ENCODE measurements at places on chromosomes 4 and X. TPM values are rescaled to one million over a fixed set of nuclear protein-coding genes. Genes with fewer than 3 reads are reported as not detected.

- no peak for DNase-seq
These were observed 25.5 kb downstream of the SMIM14 start for GRCh38 chr4:39613093-39613656.

GRCh38 chr4:153479101-153479500 lies 12.9 kb downstream of the TMEM131L start:
- no peak for DNase-seq

PTCHD1 gene
- not detected for total RNA-seq

PDE5A gene
- total RNA-seq: 0.80 TPM

GRCh38 chr4:109989618-109990017 lies 76.9 kb downstream of the EGF start:
- no peak for DNase-seq

DNA sequence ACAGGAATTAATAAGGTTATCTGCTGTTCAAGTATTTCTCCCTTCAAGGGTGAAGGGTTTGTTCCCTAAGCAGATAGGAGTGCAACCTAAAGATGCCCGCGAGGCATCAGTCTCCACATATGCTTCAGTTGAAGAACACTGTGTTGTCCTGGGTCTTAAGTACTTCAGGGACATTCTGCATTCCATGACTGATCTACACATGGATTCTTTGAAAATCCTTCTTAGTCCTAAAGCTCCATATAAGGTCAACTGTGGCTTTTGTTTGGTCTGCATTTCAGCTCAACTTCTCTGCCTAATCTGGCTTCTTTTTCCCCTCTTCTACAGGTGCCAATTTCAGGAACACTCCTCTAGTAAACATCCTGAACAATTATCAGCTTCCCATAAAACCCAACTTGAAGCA lies 21.8 kb upstream of the CTSO start:
- no peak for DNase-seq

- DNase-seq: no peak
These were observed 614.8 kb downstream of the PCDH18 start for GRCh38 chr4:136917312-136918110.

KLHL4 gene
- total RNA-seq: not detected

DNA sequence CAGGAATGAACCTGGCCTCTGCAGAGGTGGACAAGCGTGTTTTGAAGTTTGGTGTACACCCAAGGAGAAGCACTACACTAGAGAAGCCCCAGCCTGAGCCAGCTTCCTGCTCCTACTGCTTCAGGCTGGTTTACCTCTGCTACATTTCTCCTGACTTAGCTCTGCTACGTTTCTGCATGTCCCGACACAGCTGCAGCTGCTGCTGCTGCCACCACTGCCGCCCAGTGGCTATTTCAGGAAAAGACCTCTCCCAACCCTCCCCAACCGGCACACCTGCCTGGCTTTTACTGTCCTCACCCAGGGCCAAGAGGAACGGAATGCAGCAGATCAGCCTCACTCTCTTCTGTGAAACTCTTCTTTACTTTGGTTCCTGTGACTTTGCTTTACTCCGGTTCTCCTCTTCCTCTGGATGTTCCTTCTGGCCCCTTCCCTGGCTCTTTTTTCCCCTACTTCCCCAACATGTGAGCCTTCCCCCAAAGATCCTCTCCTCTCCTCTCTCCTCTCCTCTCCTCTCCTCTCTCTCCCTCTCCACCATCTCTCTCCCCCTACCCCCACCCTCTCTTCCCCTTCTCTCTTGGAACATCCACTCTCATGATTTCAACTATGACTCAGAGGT lies 3.1 kb upstream of the P2RY4 start:
- peak; percentile 42 for DNase-seq

CXCL5 gene
- total RNA-seq: not detected

DNA sequence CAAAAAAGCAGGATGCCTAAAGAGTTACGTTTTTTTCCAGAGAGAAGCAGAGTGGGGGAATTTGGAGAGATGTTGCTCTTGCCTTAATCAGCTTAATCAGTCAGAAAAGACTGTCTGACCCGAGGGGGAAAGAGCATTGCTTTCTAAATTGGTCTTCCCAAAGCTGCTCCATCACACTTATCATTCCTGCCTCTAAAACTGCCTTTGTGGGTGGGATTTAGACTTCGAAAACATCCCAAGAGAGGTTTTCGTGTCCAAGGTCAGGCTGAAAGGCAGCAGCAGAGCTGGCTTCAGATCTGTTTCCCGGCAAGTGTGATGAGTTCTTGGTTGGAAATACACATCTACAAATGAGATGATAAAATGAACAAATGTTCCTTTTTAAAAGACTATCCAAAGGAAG lies 155.2 kb downstream of the SH2D1A start:
- no peak for DNase-seq

GPR50 gene
- total RNA-seq: not detected

CDKL5 gene
- 1.1 TPM for total RNA-seq

DNA sequence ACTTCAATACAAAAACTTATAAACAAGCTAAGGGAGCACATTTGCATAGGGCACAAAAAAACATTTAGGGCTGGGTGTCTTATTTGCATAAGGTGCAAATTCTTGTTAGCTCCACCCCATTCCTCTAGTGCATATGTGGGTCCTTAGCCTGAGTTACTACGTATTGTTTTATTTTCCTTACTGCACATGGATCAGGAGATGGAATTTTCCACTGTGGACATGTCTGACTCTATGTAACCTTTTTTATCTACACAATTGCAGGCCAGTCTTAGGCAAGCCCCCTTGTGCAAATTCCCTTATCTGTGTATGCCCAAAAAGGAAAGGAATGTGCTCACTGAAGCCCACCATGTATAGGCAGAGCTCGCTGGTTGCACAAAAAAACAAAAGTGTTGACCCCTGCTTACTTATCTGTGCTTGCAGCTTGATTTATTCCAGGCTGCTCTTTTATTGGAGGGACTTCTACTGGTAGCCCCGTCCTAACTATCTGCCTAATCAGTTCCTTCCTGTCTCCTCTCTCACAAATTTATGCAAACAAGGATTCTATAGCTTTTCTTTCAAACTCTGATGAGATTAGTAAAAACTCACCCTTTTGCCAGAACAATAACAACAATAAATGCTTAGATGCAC lies 359.0 kb upstream of the MAGEB16 start:
- no peak for DNase-seq

ARAP2 gene
- 90.8 TPM for total RNA-seq

TMEM165 gene
- total RNA-seq: 64.5 TPM

DNA sequence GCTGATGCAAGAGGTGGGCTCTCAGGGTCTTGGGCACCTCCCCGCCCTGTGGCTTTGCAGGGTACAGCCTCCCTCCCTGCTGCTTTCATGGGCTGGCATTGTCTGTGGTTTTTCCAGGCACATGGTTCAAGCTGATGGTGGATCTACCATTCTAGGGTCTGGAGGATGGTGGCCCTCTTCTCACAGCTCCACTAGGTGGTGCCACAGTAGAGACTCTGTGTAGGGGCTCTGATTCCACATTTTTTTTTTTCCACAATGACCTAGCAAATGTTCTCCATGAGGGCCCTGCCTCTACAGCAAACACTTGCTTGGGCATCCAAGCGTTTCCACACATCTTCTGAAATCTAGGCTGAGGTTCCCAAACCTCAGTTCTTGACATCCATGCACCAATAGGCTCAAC lies 657.9 kb upstream of the CT83 start:
- DNase-seq: no peak

GRCh38 chr4:80213117-80213815 lies 16.0 kb downstream of the PRDM8 start:
- no peak for DNase-seq

DNA sequence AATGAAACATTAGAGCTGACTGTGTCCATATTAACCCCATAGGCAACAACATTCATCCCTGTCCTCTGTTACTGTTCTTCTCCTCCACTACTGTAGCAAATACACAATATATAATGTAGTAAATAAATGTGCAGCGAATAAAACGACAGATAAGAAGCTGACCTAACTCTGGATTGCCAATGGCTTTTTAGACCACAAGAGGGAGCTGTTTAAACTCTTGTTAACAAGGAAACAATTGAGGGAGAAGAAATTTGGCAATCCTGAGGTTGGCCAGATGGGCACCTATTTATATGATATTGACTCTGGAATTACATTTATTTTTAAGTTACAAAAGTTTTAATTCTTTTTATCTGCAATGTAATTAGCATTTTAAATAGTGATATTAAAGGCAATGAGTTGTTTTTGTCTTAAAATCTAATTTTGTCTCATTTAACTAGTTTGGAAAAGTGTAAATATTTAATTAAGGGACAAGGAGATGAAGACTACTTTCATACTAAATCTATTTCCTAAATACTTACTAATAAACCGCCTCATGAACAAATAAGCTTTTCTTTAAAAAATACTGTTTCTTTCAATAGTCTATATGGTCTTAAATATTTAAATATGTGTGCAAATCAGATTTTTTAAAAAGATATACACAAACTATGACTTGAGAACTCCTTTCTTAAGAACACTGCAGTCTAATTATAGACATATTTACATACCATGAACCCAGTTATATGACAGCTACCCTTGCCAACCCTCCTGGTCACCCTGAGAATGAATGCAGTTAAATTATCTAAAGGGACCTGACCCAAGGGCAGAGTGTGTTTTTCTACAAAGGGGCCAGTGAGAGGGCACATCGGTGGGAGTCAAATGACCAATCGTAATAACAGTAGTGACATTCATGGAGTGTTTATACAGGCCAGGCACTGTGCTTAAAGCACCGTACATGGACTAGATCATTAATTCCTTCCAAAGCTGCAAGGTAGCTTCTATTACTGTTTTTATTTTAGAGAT lies 52.9 kb upstream of the HPF1 start:
- peak; percentile 34 for DNase-seq

HSD17B13 gene
- total RNA-seq: not detected

- DNase-seq: no peak
These were observed 46.3 kb upstream of the ADRA2C start for GRCh38 chr4:3719836-3720235.

GRCh38 chr4:2087170-2087569 lies 28.0 kb downstream of the NAT8L start:
- DNase-seq: no peak

GALNTL6 gene
- total RNA-seq: not detected

QRFPR gene
- not detected for total RNA-seq

BST1 gene
- 0.39 TPM for total RNA-seq

GRCh38 chrX:19283597-19284339 lies 60.0 kb upstream of the PDHA1 start:
- DNase-seq: no peak

GRCh38 chr4:6926681-6927478 lies 17.3 kb downstream of the TBC1D14 start:
- DNase-seq: no peak

GRCh38 chrX:10904220-10904619 lies 206.9 kb upstream of the HCCS start:
- no peak for DNase-seq

DNA sequence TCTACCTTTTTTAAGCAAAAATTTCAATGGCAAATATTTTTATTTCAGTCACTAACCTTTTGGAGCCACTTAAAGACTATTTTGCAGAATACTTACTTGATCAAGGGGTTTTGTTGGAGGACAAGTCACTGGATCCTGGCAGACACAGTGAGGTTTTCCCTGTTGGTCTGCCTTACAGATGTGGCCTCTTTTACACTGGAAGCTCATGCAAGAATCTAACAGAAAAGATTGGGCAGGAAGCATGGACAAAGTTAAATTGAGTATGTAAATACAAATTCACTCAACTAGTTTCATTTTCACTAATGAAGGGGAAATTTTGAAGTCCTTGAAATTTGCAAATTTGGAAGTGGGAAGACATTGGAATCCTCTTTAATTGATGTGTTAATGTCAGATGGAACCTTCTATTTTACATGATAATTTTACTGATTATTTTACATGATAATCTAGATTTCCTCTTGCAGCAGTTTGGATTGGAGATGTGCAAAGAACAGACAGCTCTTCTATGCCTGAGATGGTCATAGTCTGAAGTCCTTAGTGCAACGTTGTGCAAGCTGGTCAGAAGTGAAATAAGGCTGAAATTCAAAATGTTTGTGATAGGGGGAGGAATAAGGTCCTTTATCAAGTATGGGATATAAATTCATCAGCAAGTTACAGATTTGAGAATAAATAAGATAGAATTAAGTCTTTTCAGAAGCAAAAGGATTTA lies 38.4 kb downstream of the SPARCL1 start:
- DNase-seq: no peak

S100P gene
- total RNA-seq: not detected

- no peak for DNase-seq
These were observed 62.6 kb downstream of the SORCS2 start for GRCh38 chr4:7254736-7255487.

DNA sequence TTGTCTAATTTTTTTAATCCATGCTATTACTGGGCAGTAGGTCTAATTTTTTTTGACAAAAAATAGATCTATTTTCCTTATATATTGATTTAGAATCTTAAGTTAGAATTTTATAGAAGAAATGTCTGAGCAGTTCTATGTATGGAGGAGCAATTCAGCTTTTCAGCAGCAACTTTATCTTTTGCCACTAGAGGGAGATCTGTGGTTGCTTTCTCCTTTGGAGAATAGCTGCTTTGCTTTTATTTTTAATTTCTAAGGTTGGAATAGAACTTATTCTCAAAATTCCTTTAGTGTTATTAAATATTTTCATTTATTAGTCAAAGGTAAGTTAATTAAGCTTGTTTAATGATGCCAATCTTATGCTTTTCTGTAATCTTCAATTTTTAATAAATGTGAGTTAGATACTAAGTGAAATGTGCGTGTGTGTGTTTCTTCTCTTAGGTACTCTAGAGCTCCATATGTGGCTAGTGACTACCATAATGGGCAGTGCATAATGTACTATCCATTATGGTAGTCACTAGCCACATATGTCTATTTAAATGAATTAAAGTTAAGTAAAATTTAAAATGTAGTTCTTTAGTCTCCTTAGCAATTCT lies 29.3 kb downstream of the FAM199X start:
- no peak for DNase-seq

GRCh38 chr4:88097301-88097700 lies 61.1 kb downstream of the ABCG2 start:
- DNase-seq: no peak

DNA sequence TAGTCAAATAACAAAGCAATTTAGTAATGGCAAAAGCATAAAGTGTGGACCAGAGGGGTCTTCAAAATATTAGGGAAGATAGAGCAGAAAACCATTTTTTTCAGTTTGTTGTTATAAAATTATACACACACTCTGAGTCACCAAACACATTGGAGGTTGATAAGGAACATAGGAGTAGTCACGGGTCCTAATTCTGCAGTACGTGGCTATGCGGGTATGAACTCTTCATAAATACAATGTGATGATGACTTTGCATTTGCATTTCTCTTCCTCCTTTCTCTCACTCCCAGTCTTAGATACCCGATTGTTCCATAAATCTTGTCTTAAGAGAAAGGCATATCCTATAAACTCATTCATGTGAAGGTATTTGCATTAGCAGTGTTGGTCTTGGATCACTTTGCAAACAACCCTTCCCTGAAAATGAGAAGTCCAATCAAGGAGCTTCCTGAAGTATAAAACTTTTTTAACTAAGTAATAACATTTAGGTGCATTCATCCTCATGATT lies 223.6 kb downstream of the PALLD start:
- no peak for DNase-seq

DNA sequence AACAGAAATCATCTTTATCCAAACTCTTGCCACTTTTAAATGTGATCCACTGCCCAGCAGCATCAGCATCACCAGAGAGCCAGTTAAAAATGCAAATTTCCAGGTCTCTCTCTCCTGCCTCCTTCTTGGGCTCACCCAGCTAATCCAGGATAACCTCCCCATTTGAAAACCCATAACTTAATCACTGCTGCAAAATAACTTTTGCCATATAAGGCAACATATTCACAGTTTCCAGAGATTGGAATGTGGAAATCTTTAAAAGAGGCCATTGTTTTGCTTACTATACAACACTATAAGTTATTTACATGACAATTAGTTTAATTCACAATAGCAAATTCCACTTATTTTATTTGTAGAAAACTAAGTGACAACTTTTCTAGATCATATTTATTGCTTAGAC lies 4.8 kb upstream of the EXOSC9 start:
- DNase-seq: no peak

GRCh38 chr4:81468678-81469077 lies 3.0 kb downstream of the RASGEF1B start:
- DNase-seq: no peak

Measured in activated naive CD4-positive, alpha-beta T cell treated with anti-CD3 and anti-CD28 coated beads, Interleukin-2, amount 50 U/mL, for 72 hours (primary cell).